ENCODE measurements at places on chromosomes 12 and 14. TPM values are rescaled to one million over a fixed set of nuclear protein-coding genes. Genes with fewer than 3 reads are reported as not detected.

The SLC2A14 gene
- 0.12 TPM for total RNA-seq

The RNU4-1 gene
- under 0.01 TPM for total RNA-seq

The DHRS4 gene
- total RNA-seq: 25.1 TPM

The KRT79 gene
- total RNA-seq: 4.8 TPM

The SDSL gene
- 5.5 TPM for total RNA-seq

The RNASE3 gene
- total RNA-seq: not detected

The PPP1R36 gene
- total RNA-seq: 0.78 TPM

The CDCA3 gene
- 171 TPM for total RNA-seq

DNA sequence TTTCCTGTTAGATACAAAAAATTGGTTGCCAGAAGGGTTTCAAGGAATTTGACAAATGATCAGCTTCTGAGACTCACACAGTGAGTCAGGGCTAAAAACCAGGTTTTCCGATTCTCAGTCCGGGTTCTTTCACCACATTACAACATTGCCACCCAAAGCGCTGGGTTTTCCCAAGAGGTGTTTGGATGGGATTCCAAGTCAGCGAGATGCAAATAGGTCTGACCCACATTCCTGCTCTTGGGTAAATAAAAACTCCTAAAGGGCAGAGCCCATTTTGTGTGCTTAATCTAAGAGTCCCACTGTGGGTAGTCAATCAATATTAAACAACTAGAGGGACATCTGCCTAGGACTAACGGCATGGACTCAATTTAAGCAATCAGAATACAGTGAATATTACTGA, 5.4 kb upstream of the RIC8B start:
- DNase-seq: no peak

- no peak for DNase-seq
These were observed 35.5 kb upstream of the SOCS2 start for GRCh38 chr12:93536766-93537488.

- no peak for DNase-seq
These were observed 736.4 kb upstream of the LRFN5 start for GRCh38 chr14:40870252-40870651.

DNA sequence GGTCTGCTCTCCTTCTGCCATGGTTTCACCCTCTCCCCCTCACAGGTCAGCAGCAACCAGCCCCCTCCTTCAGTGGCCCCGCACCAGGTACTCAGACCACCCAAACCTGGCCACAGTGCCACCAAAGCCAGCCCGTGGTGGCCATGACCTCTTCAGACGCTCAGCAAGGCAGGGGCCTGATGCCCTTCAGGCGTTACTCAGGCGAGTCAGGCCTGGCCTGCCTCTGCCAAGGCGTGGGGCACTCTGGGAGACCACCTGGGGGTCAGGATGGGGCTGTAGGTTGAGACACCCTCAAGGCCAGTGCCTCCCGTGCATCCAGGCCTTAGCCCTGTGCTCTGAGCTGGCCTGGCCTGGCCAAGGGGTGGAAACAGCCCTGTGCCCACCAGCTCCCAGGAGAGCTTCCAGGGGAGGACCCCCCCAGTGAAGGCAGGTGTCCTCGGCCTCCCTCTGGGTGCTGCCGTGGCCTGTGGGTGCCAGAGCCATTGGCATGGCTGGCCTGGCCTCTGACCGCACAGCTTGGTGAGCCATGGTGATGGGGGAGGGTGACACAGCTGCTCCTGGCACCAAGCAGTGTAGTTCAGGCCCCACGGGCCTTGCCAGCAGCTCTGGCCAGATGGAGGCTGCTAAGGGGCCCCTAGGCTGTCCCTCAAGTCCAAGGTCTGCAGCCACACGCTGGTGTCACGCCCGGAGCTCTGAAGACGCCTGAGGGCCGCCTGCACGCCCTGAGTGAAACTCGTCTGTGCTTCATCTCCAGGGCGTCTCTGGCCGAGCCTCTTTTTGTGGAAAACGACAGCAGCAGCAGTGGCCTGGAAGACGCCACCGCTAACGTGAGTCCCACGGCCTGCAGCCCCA, 15.1 kb downstream of the XRCC3 start:
- no peak for DNase-seq

GRCh38 chr14:33943096-33943883, 7.6 kb downstream of the EGLN3 start:
- no peak for DNase-seq

DNA sequence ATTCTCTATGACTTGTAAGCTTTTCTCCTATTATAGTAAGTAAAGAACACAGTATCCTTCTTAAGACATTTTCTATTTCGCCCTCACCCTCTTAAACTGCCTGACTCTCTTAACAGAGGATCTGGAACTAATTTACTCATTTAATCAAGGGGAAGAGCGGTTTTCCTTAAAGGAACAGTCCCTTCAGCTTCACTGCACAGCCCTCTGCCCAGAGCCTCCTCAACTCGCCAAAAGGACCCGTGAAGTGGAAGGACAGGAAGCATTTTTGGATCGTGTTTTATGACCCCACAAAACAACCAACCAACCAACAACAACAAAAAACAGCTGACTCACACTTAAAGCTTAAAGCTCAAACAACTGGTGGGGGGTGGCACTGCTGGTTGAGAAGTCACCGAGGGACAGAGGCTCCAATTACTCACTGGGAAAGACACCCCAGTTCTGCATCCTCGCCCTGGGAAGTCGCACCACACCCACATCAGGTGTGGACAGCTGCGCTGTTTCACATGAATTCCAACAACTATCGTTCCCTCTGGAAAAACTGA, 35.7 kb downstream of the NID2 start:
- DNase-seq: peak; percentile 83

DNA sequence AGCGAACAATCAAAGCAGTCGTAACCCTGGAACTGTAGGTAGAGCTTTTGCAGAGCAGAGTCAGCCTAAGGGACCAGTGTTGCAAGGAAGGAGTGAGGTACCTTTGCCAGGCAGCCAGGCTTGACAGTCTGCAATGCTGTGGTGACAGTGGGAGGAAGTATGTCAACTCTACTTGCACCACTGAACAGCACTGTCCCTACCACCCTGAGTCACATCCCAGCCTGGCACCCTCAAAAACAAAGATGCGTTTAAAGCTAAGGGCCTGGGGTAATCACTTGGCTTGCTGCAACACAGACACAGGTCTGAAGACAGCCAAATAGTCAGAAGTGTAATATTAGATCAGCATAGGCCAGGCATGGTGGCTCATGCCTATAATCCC, 141.9 kb downstream of the DPF3 start:
- DNase-seq: no peak

DNA sequence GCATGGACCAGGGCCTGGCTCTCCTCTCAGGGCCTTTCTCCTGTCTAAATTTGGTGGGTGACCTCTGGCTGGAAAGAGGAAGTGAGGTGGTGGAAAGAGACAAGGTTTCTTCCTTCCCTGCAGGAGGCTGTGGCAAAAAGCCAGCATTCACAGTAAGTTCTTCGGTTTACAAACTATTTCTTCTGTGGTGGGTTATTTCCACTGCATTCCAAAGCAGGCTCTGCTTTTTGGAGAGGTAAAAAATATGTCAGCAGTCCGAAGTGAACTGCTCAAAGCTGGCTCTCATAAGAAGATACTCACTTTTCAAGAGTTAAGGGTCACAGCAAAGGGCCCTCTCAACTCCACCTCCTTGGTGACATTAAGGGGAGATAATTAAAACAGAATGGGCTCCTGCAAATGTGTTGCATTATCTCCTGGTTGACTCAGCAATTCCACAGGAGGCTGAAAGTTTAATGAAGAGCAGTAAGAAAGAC, 48.9 kb upstream of the POC1B start:
- peak; percentile 87 for DNase-seq

DNA sequence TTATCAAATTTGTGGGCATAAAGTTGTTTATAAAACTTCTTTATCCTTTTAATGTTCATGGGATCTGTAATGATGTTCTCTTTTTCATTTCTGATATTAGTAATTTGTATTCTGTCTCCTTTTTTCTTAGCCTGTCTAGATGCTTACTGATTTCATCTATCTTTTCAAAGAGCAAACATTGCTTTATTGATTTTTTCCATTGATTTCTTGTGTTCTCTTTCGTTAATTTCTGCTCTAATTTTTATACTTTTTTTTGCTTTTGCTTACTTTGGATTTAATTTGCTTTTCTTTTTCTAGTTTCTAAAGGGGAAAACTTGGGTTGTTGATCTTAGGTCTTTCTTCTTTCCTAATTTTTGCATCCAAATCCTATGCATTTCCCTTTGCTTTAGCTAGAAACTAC, 42.5 kb downstream of the CRADD start:
- DNase-seq: no peak

DNA sequence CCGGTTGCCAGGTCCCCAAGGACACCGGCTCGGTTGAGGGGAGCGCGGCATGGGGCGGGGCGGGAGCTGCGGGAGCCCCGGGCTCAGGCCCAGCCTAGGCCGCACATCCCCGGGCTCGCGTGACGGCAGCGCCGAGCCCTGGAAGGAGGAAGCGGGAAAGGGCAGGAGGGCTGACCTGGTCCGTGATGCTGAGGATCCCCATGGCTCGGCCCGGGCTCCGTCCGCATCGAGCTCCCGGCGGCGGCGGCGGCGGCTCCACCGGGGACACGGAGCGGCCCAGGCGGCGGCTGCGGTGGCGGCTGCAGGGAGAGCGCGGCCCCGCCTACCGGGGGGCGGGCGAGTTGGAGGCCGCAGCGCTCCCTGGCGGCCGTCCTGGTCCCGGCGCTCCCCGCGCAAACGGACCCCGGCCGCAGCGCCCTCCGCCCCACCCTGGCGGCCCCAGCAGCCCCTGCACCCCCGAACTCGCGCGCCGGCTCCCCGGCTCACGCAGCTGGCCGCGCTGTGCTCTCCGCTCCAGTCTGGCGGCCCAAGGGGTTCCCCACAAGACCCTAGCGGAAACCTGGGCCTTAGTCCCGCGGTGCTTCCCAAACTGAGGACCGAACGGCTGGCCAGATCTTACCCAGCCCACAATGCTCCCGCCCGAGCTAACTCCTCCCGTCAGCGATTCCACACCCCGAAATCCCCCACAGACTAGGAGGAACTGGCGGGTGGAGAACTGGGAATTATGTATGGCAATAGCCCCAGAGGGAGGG, at the start of gene ANKRD52:
Gene ANKRD52 (minus strand): TSS at position 317 of the 752 bp plus-strand sequence. CDS start 115 bp downstream, at position 202.
- DNase-seq: peak; percentile 82

DNA sequence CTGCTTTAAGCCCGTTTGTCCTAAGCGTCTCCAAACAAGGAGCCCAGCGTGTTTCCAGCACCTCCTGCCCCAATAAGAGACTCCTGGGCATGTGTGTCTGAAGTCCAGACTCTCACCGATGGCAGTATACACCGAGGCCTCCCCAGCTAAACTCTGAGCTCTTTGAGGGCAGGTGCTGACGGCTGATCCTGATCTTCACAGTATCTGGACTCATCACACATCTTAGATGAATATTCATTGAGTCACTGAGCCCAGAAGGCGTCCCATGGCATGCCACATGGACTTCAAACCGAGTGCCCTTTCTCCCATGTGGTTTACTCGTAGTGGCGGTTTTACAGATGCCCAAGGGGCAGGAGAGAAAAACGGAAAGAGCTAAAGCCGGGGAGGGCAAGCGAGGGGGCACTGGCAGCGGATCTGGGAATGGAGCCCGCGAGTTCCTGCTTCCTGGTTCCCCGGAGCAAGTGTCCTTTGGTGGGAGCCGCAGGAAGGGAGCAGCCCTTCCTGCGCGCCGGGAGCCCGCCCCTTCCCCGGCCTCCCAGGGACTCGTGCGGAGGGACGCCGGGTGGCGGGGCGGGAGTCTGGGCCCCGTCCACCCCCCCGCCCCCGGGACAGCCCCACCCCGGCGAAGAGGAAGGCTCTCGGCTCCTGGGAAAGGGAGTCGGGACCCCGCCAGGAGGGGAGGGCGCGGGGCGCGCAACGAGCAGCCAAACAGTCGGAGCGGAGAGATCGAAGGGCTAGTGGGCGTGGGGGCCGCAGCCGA, 585 bp upstream of the TEAD4 start:
- peak; percentile 88 for DNase-seq

- DNase-seq: no peak
These were observed 284.3 kb downstream of the FUT8 start for GRCh38 chr14:65696801-65697200.

DNA sequence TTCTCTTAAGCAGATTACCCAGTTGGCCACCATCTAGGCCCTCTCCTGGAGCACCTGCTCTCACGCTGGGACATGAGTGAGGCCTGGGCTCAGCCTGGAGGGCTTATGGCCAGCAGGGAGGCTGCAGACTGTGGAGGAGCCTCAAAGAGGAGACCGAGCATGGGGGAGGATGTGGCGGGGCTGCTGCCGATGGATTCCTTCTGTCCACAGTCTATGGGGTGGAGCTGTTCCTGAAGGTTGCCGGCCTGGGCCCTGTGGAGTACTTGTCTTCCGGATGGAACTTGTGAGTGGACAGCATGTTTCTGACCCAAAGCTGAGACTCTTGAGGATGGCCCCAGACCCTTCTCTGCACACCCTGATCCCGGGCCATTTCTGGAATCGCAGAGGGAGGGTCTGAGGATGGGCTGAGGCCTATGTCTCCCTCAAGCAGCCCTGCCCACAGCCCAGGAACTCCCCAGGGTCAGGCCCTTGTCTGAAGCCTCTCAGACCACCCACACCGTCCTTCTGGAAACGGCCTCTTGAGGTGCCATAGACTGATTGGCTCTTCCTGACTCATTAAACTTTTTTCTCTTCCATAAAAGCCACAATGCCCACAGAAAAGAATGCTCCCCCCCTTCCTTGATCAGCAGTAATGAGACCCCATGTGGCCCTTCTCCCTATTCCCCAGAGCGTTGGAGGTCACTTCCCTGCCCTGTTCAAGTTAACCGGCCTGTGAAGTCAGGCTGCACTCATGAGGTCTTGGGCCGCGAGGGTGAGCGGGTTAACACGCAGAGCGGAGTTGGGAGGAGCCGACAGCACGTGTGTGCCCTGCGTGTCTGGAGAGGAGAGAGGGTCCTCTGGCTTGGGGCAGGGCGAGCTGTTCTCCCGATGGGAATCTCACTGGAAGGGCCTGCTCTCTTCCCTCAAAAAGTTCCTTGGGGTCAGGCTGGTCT, 49.0 kb downstream of the SLC8B1 start:
- no peak for DNase-seq

- no peak for DNase-seq
These were observed 539 bp downstream of the PSME2 start for GRCh38 chr14:24145690-24146452.

GRCh38 chr12:51334764-51335163, 10.8 kb upstream of the BIN2 start:
- no peak for DNase-seq

DNA sequence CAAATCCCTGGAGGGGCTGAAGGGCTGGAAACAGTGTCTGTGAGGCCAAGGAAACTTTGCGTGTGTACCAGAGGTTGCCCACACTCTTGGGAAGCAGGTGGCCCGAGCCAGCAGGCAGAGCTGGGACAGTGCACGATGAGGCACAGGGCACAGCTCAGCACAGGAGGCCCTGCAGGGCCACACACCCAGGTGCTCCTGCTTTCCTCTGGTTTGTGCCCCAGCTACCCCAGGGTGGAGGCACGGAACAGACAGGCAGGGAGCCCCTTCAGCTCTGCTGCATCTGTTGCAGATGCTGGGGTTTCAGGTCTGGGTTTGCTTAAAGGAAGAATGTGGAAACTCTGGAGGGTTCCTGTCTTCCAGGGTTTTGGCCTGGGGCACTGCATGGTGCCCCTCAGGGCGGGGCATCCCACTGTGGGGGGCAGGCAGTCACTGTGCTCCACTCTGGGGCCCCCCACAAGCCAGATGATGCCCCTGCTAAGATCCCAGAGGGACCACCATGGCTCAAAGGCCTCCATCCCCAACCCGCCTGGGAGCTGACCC, 8.6 kb downstream of the TMEM179 start:
- DNase-seq: no peak

Data from RPMI7951 (cell line).